Activated T-cell treated with anti-CD3 and anti-CD28 coated beads for 1 hour (primary cell): ENCODE measurements at places on chromosomes 16 and 17.
A peak's percentile ranks its signal among the peaks of the same experiment; 100 is the strongest.

DNA sequence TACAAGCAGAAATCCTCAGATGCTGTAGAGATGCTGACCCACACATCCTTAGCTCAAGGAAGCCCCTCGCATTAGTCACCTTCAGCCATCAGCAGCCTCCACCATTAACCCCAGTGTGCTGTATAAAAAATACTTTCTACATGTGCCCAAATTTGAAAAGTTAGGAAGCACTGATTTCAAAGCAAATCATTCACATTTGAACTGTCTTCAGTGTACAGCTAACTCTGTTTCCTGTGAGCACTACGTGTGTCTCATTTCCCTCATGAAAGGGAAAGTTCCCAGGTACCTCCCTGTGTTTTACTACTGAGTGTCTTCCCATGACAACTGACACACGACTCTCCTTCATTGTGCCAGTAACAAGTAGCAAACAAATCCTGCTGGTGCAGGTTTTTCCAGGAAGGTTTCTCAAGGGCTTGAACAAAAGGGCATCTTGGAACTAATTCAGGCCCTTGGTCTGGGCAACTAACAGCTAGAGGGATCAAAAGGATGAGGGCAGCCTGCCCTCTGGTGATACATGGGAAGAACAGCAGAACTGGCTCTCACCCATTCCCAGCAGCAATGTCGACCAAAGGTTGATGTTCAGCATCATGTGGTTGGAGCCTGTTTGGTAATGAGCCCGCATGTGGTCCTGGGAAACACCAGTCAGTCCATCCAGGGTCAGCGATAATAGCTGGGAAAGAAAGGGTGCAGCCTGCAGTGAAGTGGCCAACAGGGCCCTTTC lies 4.0 kb downstream of the SLC35B1 start:
- no peak for DNase-seq

DNA sequence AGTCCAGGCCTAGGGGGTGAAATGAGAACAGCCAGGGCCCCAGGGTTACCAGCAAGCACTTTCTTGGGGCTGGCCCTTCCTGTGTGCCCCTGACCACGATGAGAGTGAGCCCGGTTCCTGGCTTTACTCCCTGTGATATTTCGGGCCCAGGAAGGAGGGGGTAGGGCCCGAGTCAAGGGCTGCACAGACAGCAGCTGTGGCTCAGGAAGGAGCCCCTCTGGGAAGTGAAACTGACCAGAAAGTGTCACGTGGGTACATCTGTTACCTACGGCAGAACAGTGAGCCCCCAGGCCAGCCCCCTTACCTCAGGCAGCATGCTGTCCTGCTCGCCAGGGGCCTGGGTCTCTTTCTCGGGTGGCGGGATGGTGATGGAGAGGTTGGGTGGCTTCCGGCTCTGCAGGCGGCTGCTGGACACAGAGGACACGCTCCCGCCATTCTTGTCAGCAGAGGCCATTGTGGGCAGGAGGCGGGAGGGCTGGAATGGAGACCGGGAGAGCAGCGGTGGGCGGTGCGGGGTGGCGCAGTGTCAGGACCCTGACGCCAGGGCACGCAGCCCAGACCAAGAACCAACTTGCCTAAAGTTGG lies 13.8 kb downstream of the AANAT start:
- DNase-seq, result no peak

- no peak for DNase-seq
Observed at GRCh38 chr17:38440614-38441397, 12.5 kb downstream of the ARHGAP23 start.

DNA sequence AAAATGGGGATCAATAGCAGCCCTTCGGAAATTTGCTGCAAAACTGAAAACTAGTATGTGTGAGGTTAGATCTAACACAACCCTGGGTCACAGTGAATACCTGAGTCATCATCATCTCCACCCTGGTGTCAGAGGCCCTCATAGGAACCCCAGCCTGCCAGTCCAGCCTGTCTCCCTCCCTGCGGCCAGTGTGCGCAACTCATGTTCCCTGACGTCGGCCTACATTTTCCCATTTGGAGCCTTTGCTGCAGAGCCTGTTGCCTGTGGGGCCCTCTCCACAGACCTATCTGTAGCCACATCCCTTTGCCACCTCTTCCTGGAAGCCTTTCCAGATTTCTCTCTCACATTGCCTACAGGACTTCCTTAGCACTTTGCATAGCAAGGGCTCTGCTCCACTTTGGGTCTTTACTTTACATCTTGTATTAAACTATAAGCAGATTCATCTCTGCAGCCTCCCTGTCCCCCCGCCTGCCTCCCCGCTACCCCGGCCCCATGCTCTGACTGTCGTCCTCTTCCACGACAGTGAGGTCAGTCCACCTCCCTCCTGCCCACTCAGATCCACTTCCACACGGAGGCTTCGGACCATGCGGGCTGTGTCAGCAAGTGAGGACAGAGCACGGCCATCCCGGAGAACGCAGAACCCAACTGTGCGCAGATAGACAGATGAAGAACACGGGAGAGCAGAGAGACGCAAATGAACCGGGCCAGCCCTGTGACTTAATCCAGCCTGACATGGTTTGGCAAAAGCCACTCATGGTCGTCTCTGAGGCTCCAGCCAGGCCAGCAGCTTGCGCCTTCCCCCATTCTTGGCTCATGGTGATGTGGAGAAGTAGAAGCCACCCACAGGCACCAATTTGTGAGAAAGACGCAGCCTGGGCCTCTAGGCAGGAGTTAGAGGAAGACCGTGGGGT lies 31.0 kb downstream of the NGFR start:
- DNase-seq, result no peak

DNA sequence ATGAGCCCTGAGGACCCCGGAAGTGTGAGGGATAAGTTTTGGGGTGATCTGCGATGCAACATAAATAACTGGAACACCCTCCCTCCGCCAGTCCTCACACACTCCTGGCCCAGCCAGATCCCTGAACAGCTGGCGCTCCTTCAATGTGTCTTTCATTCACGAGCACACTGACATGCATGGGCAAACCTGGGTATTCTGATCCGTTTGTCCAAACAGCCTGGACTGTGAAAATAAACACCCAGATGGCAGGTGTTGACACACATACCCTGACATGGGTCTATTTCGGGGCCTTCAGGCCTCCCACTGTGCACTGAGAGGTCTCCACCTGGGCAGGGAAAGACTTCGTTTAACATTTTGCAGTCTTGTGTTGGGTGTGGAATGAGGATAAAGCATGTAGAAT lies 3.0 kb upstream of the CPNE2 start:
- no peak for DNase-seq

GRCh38 chr17:34378664-34379101 lies 15.7 kb upstream of the CCL1 start:
- DNase-seq, result no peak

DNA sequence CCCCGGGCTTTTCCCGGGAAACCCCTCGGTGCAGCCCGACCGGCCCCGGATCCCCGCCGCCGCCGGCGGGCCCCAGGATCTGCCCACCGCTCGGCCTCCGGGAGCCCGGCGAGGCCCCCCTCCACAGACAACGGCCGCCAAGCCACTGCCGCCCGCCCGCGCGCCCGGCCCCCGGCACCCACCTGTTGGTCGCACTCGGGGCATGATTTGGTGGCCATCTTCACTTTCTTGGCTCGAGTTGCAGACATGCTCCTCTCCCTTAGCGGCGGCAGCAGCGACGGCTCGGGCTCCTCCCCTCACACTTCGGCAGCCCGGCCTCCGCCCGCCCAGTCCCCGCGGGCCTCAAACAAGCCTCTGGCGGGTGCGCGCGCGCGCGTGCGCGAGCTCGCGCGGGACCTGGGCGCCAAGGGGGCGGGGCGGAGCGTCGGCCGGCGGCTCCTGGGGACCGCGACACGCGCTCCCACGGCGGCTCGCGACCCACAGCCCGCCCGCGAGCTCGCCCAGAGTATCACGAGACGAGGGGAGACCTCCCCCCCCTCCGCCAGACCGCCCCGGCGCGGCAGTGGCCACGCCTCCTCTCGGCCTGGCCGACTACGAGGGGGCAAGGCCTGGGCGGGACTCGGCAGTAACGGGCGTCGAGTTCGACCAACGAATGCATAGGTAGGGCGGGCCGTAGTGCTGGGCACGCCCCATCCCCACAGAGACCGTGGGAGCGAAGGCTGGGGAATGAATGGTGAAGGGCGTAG lies at the start of gene C16orf87:
Gene C16orf87, minus strand, starts transcription at position 279 of the 746 bp plus-strand sequence. Its CDS starts 31 bp downstream, at position 248.
- DNase-seq, result peak; percentile 88

DNA sequence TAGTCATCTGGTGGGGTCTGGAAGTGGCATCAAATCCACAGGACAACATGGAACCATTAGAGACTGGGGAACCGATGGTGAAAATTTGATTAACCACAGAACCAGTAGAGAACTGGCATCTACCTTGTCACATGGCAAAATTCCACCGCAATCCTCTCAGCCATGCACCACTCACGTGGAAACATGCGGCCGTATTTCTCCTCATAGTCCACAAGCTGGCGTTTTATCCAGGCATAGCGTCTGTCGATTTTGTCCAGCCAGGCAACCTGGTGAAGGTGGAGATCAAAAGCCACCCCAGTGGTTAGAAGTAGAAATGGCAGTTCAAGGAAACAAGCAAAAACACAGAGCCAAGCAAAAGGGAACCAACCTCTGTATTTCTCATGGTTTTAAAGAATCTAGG lies 87.6 kb downstream of the VPS53 start:
- DNase-seq, result no peak

DNA sequence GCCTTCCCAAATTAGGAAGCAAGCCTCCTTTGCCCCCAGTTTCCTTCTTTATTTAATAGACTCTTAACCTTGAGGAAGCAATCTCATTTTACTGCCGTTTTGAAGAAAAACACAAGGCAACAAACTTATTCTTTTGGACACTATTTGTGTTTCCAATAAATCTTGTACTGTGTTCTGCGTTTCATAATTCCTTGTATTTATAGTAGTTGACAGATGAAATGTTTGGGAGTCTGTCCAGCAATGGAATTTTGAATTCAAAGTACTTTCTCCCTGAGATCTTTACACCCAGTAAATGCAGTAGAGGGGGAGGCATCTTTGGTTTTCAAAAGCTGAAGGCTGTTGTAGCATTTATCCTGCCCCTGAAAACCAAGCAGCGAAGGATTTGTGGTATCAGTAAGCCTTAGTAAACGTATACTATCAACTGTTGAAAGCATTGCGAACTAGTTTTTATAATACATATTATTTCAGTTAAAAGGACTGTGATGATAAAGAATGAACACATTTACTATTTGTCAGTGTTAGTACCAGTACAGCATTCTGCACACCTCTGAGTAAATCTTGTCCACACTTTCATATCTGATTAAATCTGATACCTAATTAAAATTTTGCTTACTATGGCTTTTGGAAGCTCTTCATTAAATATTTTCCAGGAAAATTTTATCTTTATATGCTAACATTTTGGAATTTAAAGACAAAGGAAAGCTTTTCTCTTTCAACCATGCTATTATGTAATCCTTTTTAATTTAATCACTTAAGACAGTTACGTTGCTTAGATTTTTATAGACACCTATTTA lies 83.1 kb downstream of the TNRC6C start:
- DNase-seq, result no peak

GRCh38 chr17:60102632-60103096 lies 23.9 kb upstream of the HEATR6 start:
- peak; percentile 9 for DNase-seq

GRCh38 chr17:4362141-4362540 lies 4.3 kb downstream of the UBE2G1 start:
- DNase-seq, result no peak

GRCh38 chr17:17767154-17767869 lies 69.5 kb downstream of the SREBF1 start:
- no peak for DNase-seq

DNA sequence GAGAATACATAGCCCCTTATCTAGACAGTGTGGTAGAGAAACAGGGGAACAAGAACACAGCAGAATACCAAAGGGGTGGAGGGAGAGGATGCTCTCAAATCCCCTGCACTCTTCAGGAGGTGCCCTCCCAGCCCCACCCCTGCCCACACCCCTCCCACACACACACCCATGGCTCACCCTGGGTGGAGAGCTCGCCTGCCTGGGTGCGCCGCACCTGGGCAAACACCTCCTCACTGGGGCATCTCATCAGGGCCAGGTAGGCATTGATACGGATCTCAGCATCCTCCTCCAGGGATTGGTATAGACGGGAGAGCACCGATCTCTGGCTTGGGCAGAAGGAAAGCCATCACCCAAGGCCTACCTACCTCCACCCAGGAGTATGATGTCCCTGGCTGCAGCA lies 95.2 kb downstream of the LITAF start:
- no peak for DNase-seq

DNA sequence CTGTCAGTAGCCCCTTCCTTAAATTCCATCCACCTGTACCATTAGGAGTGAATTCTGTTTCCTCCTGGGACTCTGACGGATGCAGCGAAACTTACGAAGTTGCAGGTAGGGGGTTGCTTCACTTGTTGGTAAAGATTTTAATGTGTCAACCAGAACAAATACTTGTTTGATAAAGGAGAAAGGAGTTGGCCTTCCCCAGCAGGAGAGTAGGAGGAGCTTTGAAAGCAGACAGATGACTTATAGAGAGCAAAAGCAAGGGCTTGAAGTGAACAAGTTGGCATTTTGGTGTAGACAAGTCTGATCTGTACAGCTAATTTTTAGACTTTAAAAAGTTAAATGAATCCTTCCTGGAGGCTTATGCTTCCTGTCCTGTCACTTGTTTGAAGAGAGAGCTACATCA lies 38.1 kb upstream of the PMFBP1 start:
- no peak for DNase-seq

DNA sequence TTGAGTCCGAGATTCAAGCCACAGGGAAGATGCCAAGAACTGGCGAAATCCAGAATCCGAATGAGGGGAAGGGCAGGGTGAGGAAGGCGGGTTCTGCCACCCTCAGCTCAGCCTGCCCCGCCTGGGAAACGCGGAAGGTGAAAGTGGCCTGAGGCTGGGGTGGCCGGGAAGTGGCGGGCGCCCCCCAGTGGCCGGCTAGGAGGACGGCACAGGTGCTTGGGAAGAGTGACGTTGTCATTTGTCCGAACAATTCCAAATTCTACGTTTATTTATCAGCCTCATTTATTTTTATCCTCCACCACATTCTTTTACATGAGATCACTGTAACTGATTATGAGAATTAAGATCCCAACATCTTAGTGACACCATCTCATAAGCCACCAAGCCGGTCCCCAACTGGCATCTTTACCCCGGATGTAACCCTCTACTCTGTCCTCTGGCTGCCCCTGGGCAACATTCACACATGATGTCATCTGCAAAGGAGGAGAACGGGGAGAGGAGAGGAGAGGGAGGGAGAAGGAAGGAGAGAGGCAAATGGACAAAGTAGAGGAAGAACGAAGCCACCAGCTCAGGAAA lies 21.3 kb downstream of the SRCIN1 start:
- DNase-seq, result peak; percentile 45

DNA sequence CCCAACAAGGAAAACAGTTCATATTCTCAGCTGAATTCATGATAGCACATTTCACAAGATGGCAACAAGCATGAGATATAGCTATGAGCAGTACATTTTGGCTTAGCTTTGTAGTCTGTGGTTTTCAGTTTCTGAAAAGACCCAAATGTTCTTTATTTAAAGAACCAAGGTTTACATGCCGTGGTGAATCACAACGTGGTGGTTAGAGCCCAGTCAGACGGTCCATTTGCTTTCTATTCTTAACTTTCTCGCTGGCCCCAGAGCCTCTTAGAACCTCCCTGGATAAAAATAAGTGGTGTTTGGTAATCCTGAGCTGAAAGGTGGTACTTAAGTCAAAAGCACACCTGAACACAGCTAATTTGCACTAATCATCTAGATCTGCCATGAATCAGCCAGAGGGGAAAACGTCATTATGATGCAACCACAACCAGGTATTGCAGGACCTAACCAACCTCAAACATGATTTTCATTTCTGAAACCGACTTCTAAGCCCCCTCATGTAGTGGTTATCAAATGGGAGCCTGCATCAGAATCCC lies 18.6 kb upstream of the HAPSTR1 start:
- no peak for DNase-seq
